ENCODE measurements at places on chromosomes 4 and X.

DNA sequence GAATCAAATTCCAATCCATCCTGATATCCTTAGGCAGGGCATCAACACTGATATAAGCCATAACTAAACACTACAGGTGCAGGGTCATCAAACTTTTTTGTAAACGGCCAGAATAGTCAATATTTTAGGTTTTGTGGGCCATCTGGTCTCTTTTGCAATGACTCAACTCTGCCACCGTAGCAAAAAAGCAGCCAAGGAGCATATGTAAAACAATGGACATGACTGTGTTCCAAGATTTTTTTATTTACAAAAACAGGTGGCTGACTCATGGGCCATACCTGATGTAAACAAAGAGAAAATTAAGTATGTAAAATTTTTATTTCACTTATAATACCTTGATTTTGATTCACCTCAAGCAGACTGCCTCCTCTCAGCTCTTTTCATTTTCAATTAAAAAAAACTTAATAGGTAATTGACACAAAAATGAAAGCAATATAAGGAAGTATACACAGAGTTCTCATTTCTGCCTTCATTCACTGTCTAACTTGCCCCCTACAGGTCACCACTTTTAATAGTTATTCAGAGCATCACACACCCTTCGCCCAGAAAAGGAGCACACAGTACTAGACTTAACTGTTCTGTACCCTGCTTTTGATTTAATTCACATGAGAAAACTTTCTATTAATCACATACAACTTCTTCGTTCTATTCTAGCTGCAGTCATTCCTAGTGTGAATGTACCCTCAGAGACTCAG, 35.3 kb upstream of the GPM6B start:
- DNase-seq = no peak

DNA sequence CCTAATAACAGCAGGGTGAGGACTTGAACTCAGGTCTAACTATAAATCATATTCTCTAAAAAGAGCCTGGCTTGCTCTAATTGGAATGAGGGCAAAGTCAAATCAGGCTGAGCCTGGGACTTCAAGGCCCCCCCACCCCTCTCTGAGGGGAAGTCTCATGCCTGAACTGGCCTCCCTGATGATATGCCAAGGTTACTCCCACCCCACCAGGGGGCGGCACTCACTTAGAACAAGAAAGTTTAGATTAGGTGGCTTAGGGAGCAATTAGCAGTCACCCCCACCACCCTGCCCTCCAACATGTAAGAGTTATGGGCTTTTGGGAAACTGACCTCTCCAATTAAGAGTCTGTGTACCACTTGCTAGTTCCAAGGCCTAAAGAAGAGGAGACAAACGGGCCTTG, 2.7 kb downstream of the FOXO4 start:
- no peak for DNase-seq

GRCh38 chr4:107658400-107659336, 61.4 kb downstream of the PAPSS1 start:
- DNase-seq = no peak

DNA sequence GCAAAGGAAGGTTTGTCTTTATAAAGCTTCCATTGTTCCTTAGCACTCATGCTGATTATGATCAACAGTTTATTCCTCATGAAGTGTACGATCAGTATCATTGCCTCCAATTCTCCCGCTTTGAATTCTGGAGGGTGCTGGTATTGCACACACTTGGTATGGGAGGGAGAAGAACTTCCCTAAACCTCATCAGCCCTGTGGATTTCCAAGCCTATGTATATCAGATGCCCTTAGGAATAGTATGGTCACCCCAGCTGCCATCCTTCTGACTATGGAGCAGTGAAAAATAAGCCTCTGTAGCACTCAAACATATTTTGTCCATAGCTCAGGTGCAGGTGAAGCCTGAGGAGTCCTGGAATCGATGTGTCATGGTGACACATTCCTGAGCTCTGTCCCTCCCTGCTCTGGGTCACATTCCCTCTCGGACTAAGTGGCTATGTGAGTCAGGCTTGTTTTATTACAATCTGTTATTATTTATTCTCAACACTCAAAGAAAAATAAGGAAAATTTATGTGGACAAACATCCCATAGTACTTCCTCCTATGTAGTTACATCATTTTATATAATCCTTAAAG, 2.0 kb upstream of the ZDHHC9 start:
- DNase-seq = no peak

DNA sequence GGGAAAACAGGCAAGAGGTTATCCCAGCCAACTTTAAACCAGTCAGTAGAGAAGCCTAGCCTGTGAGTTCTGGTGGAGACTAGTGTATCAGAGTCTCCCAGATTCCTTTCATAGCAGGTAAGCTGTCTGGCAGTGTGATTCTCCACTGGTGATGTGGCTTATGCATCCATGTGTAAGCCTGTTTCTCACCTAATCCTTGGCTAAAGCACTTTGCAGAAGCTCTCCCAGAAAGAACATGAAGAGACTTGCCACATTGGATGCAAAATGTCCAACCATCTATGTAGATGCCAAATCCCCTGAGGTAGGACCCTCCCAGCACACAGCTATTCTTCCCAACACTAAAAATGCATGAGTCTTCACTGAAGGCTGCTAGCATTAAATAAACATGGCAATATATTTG, 111.7 kb downstream of the CHRNA9 start:
- no peak for DNase-seq

DNA sequence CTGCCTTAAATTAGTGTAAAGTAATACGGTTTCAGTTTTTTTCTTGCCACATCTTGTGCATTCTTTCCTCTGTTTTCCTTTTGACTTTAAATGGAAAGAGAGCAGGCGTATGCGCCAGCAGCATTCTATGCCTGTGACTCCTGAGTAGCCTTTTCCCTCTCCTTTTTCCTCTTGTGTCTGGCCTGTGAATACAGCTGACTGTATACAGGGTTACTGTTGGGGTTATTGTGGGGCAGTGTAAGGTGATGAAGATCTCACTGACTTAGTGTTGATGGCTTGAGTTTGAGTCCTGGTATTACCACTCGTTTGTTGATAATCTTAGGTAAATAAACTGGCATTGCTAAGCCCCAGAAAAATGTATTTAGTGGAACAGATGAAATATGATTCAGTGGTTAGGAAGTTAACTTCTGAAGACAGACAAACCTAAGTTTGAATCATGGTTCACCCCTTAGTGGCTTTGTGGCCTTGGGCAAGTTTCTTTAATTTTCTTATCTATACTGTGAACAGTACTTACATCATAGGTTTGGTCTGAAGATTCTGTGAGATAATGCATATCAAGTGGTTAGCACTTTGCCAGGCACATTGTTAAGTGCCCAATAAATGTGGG, 105.1 kb downstream of the FNIP2 start:
- DNase-seq = peak; percentile 95

GRCh38 chrX:19030805-19031204, 46.9 kb upstream of the PHKA2 start:
- no peak for DNase-seq

- DNase-seq = no peak
These were observed 10.2 kb upstream of the DLG3 start for GRCh38 chrX:70434352-70434866.

GRCh38 chr4:118825799-118826198, 10.1 kb downstream of the SEC24D start:
- no peak for DNase-seq

DNA sequence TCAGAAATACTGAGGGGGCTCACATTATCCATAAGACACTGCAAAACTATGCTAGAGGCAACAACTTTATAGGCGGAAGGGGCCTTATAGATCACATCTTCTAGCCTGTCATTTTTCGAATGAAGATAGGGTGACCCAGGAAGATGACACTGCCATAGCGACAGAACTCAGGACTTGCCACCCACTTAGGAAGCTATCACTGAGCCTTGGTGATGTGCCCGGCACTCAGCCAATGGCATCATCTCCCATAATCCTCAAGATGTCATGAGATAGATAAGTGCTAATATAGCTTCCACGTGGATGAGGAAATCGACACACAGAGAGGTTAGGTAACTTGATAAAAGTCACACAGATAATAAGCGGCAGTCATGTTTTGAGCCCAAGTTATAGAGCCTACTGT, 346.6 kb downstream of the DHX15 start:
- no peak for DNase-seq

DNA sequence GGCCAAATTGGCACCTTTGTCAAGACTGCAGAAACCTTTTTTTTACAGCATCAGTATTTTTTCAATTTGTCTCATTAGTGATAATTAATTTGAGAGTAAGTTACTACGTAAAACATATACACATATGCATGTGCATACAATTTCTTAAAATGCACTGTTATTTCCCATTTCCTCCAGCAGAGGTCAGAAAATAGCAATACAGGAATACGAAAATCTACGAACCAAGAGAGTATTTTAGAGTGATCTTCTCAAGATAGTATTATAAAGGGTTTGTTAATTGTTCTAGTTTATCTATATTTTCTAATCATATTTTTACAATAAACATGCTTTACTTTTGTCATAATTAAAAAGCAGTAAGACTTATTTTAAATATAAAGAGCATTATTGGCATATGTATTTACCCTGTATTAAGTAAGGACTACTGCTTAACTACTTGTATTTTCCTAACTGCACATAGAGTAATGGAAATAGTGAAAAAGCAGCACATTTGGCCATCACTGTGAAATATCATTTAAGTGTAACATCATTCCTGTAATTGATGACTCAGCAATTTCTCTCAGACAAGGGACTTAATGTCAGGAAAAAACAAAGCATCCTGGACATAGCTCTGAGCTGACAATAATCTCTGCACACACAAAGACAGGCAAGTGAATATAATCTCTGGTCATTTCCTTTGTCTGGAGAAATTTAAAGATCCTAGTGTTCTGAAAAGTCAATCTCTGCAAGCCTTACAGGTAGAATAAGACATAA, 45.6 kb downstream of the MAOB start:
- no peak for DNase-seq

DNA sequence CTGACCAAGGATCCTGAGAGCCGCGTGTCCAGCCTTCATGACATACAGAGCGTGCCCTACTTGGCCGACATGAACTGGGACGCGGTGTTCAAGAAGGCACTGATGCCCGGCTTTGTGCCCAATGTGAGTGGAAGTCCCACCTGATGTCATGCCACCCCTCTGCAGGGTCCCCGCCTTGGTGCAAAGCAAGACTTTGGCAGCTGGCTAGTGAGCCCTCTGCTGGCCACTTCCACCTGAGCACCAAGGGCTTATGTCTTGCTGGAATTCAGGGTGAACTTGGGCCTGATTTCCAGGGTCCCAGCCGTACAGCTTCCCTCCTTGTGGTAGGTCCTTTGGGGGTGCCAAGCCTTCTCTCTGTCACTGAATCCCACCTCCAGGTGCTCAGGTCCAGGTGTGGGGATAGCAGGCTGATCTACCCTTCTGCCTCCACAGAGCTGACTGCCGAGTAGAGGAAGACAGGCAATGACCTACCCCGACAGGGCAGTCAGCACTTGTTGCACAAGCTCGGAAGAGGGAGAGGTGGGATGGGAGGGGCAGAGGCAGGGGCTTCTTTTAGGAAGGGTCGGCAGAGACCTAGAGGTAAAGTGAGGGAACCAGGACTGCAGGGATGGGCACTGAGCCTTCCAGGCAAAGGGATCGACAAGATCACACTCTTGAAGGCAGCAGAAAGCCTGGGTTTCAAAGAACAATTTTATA, 248.1 kb downstream of the EVC2 start:
- no peak for DNase-seq

Measured in non-pigmented ciliary epithelial cell (primary cell).